ENCODE measurements at places on chromosomes 2 and 18.

- H3K4me1 ChIP-seq: peaks cover 6% of the 10 kb centered on the region
- H3K4me3 ChIP-seq: no peak overlapping the region
- DNase-seq: no peak
- no peaks in the 10 kb centered on the region for H3K27me3 ChIP-seq
Measured at GRCh38 chr2:144414324-144414845, 105.5 kb downstream of the ZEB2 start.

DNA sequence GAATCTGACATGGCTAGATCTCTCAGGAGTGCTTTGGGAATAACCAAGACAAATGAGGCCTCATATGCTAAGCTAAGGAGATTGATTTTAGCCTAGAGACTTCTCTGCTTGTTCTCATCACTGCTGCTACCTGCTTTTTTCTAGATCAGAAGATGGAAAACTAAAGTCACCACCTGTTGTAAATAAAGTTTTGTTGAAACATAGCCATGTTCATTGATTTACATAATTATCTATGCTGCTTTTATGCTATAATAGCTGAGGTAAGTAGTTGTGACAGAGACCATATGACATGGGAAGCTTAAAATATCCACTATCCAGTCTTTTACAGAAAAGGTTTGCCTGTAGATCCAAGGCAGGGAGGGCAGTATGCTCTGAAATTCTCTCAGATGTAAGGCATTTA is 46.1 kb upstream of the CYP26B1 start:
- H3K4me1 ChIP-seq: no peaks in the 10 kb centered on the region
- no peak overlapping the region for H3K27ac ChIP-seq
- no peaks in the 10 kb centered on the region for H3K27me3 ChIP-seq

DNA sequence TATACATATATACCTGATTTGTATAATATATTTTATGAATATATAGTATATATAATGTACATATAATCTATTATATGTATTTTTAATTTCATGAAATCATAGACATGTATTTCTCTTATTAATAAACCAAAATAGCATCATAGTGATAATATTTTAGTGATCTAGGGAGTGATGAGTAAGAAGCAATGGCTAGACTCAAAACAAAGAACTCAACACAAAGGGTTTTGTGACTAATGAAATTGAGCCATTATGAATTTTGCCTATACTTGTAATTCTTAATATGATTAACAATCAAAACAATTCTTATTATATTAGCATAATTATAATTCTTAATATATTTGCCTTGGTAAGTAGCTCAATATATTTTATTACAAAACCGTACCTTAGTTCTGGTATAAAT is 1614.1 kb upstream of the TMEFF2 start:
- H3K27ac ChIP-seq: no peak overlapping the region
- H3K4me3 ChIP-seq: no peak overlapping the region
- no peaks in the 10 kb centered on the region for H3K27me3 ChIP-seq
- no peak for DNase-seq
- H3K4me1 ChIP-seq: no peaks in the 10 kb centered on the region
- H3K36me3 ChIP-seq: no peaks in the 10 kb centered on the region

DNA sequence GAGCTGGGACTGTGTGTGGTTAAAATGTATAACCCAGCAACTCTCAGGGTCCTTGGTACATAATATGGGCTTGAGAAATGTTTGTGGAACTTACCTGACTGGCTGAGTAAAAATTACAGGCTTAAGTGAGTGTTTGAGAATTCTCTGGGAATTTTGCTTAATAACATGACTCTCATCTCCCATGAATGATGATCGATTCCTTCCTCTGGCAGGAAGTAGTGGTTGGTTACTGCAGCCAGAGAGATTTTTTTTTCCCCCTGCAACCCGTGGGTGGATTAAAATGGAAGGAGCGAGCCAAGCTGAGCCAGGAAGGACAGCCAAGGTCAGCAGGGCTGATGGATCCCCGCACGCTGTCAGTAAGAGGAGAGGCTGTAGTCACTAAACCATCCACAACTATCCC is 40.6 kb upstream of the RFX8 start:
- H3K4me3 ChIP-seq: no peak overlapping the region
- H3K27me3 ChIP-seq: no peaks in the 10 kb centered on the region
- no peak overlapping the region for H3K27ac ChIP-seq
- H3K36me3 ChIP-seq: peaks cover 6% of the 10 kb centered on the region
- peaks cover 8% of the 10 kb centered on the region for H3K4me1 ChIP-seq

DNA sequence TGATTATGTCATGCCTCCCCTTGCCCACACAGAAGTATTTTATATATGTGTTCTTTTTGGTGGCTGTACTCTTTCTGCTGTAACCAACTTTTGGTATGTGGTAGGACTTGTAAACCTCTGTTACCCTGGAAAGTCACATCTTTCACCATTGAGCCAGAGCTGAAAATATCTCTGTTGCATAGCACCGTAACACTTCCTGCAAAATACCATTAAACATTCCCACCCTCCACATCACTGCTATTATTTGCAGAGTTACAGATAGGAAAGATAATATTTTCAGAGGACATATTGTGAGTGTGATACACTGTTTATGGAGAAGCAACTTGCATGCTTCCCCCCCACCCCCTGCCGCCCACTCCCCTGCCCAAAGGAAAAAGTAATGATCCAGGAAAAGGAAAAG is 44.8 kb downstream of the CAB39 start:
- H3K27ac ChIP-seq: no peak overlapping the region
- DNase-seq: no peak
- H3K4me3 ChIP-seq: no peak overlapping the region
- H3K4me1 ChIP-seq: peaks cover 2% of the 10 kb centered on the region
- H3K27me3 ChIP-seq: no peaks in the 10 kb centered on the region

- H3K36me3 ChIP-seq: no peaks in the 10 kb centered on the region
- DNase-seq: no peak
- H3K4me1 ChIP-seq: peaks cover 2% of the 10 kb centered on the region
- no peak overlapping the region for H3K4me3 ChIP-seq
- H3K27ac ChIP-seq: no peak overlapping the region
Measured at GRCh38 chr2:98771721-98772524, 41.0 kb upstream of the MGAT4A start.

- DNase-seq: no peak
- peaks cover 5% of the 10 kb centered on the region for H3K36me3 ChIP-seq
- H3K27ac ChIP-seq: no peak overlapping the region
- no peak overlapping the region for H3K4me3 ChIP-seq
- no peaks in the 10 kb centered on the region for H3K4me1 ChIP-seq
Measured at GRCh38 chr2:138962686-138963085, 182.5 kb upstream of the NXPH2 start.

- no peak for DNase-seq
- no peak overlapping the region for H3K27ac ChIP-seq
- H3K4me3 ChIP-seq: no peak overlapping the region
- no peaks in the 10 kb centered on the region for H3K27me3 ChIP-seq
- H3K4me1 ChIP-seq: peaks cover 20% of the 10 kb centered on the region
Measured at GRCh38 chr18:28045880-28046279, 131.1 kb downstream of the CDH2 start.

- no peak overlapping the region for H3K4me3 ChIP-seq
- no peaks in the 10 kb centered on the region for H3K36me3 ChIP-seq
- no peak overlapping the region for H3K27ac ChIP-seq
- no peaks in the 10 kb centered on the region for H3K27me3 ChIP-seq
- DNase-seq: peak; percentile 25
Measured at GRCh38 chr2:890214-890613, 60.4 kb upstream of the SNTG2 start.

- H3K4me3 ChIP-seq: no peak overlapping the region
- no peaks in the 10 kb centered on the region for H3K4me1 ChIP-seq
Measured at GRCh38 chr2:140355511-140356090, 1575.4 kb upstream of the NXPH2 start.

DNA sequence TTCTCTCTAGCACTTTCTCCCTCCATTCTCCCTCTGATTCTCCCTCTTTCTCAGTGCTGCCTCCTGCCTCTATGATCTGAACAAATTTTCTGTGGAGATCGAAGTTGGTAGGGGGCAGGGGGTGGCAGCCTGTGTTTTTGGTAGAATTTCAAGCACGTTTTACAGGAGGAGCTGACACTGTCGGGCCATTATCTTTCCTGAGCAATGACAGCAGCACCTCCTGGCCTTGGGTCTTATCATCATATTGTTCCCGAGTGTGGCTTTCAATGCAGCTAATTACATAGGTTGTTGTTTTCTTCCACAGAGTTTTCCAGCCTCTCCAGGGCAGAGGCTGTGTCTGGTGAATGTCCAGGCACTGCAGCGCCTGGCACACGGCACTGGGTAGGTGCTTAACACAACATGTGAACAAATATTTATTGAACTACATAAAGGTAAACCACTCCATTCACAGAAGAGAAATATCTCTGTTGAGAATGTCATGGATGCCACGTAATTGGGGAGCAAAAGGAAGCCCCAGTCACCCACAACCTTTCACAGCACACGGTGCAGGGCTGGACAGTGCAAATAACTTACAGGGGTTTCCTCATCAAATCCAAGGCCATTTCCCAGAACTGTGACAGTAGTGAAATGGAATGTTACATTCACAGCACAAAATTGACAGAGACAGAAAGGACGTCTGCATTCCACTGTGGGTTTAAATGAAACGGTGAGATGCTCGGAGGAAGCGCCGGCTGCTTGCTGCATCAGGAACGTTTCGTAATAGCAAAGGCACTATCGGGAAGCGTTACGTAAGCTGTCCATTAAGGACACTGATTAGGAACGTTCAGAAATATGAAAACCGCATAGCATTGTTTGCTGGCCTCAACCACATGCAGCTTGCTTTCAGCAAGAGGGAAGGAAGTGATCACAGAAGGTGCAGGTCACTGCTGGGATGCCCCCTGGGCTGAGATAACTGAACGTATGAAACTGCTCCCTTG is 6.5 kb upstream of the KCNG2 start:
- no peak overlapping the region for H3K27ac ChIP-seq
- DNase-seq: no peak
- no peaks in the 10 kb centered on the region for H3K4me1 ChIP-seq
- H3K27me3 ChIP-seq: peaks cover 19% of the 10 kb centered on the region
- H3K36me3 ChIP-seq: no peaks in the 10 kb centered on the region

DNA sequence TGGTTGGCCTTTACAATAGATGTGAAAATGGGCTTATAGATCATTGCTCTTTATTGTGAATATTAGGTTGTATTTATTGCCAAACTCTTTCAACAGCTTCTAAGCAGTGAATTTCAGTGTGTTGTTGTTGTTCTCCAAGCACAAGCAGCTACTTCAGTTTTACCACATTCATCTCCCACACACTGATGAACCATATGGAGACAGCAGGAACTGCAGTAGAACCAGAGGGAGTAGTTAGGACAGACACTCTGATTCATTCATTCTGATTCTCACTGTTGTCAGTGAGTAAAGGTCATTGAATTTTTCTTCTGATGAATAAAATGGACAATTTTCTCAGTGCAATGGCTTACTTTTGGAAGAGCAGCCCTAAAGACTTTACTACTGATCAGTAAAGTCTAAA is 40.2 kb downstream of the CCDC74A start:
- H3K4me3 ChIP-seq: no peak overlapping the region
- H3K27ac ChIP-seq: no peak overlapping the region
- H3K36me3 ChIP-seq: no peaks in the 10 kb centered on the region
- DNase-seq: no peak
- no peaks in the 10 kb centered on the region for H3K4me1 ChIP-seq

- H3K27ac ChIP-seq: no peak overlapping the region
- H3K27me3 ChIP-seq: no peaks in the 10 kb centered on the region
- 0 out of 2 replicates have a peak, but pooled peaks cover 8% of the 10 kb centered on the region for H3K4me1 ChIP-seq
- peaks cover 2% of the 10 kb centered on the region for H3K36me3 ChIP-seq
- no peak for DNase-seq
- H3K4me3 ChIP-seq: no peak overlapping the region
Measured at GRCh38 chr2:1990724-1991123, 246.4 kb upstream of the PXDN start.

- H3K4me3 ChIP-seq: no peak overlapping the region
- H3K4me1 ChIP-seq: no peaks in the 10 kb centered on the region
- H3K27ac ChIP-seq: no peak overlapping the region
- H3K36me3 ChIP-seq: no peaks in the 10 kb centered on the region
- DNase-seq: no peak
Measured at GRCh38 chr2:129738799-129739198, 240.7 kb upstream of the RAB6C start.

DNA sequence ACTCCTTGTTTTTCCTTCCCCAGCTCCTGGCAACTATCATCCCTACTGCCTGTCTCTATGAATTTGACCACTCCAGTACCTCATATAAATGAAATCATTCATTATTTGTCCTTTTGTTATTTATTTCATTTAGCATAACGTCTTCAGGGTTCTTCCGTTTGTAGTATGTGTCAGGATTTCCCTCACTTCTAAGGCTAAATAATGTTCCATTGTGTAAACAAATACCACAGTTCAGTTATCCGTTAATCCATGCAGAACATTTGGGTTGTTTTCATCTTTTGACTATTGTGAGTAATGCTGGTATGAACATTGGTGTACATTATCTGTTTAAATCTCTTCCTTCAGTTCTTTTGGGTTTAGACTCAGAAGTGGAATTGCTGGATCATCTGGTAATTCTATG is 18.8 kb downstream of the DYNC2LI1 start:
- no peaks in the 10 kb centered on the region for H3K4me1 ChIP-seq
- no peak overlapping the region for H3K27ac ChIP-seq
- no peaks in the 10 kb centered on the region for H3K36me3 ChIP-seq
- DNase-seq: no peak
